ENCODE measurements at places on chromosomes 2 and 18.

DNA sequence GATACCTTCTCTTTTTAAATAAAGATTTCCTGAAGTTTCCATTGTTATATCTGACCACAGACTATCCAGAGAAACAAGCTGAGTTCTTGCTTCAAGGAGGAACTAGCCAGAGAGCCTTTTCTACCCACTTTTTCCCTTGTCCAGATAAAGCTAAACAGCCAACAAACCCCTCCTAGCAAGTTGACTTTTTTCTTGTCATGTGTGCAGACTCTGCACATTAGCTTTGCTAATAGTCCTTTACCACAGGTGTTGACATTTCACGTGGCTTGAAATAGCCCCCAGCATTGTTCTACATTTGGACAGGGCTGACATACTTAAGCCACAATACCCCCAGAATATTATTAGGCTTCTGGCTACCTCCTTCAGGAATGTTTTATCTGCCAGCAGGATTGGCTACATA is 40.7 kb downstream of the PCBP1 start:
- DNase-seq, result no peak

DNA sequence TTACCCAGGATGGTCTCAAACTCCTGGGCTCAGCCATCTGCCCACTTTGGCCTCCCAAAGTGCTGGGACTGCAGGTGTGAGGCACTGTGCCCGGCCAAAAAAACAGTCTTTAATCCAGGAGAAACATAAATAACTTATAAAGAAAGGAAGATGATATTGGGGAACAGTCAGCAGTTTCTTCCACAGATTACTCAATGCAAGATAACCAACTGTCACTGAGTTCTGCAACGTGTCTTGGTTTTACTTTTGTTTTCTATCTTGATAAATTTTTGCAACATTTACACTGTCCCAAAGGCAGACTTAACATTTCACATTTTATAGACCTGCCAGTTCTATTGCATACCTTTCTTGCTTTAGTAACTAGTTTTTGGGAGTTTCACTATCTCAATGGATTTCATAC is 71.1 kb downstream of the ANKRD44 start:
- no peak for DNase-seq

GRCh38 chr2:194304191-194304590 is 1352.8 kb upstream of the SLC39A10 start:
- no peak for DNase-seq

DNA sequence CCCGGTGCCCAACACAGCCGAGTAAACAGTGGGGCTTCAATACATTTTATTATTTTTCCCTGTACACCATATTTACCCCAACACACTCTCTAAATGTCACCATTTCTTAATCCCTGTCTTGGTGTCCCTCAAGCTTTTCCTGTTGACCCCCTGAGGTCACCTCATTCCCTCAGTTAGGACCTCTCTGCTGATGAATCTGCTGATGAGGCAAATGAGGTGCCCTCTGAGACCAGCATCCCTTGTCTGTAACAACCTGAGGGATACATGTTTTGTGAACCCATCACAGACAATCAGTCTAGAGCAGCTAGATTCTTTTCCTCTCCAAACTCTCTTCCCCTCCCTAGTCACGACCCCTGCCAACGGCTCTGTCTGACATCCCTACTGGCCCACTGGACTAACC is 127.6 kb downstream of the FSHR start:
- DNase-seq, result no peak

GRCh38 chr2:64610316-64610855 is 43.3 kb downstream of the SERTAD2 start:
- no peak for DNase-seq

GRCh38 chr2:25309402-25309801 is 32.3 kb downstream of the DNMT3A start:
- DNase-seq, result peak; percentile 24

GRCh38 chr18:5620289-5620688 is 76.5 kb upstream of the EPB41L3 start:
- DNase-seq, result no peak

- DNase-seq, result no peak
Measured at GRCh38 chr18:74624466-74624865, 26.8 kb downstream of the ZNF407 start.

GRCh38 chr18:48099481-48100164 is 169.2 kb upstream of the SMAD2 start:
- no peak for DNase-seq

DNA sequence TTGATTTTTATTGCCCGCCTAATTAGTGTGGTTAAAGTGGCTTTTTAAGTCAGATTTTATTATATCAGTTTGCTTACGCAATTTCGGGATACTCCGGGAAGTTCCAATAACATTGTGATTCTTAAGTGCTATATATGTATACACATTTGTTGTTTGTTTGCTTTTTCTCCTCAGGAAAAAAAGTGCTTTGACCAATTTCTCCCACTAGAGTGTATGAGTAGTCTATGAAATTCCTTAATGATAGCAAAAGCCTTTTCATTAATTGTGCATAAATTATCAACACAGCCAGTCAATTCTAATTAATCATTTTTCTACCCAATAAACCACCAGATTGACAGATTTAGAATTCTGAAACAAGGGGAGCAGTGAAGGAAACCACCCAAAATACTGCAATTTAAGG is 172.2 kb downstream of the DPP10 start:
- DNase-seq, result no peak

- no peak for DNase-seq
Measured at GRCh38 chr18:45652303-45653080, 37.2 kb downstream of the SLC14A2 start.

- no peak for DNase-seq
Measured at GRCh38 chr2:161199912-161200701, 39.9 kb downstream of the TANK start.

- DNase-seq, result no peak
Measured at GRCh38 chr2:229081411-229081810, 189.7 kb downstream of the PID1 start.

GRCh38 chr18:54129448-54130067 is 94.9 kb downstream of the MBD2 start:
- DNase-seq, result no peak

DNA sequence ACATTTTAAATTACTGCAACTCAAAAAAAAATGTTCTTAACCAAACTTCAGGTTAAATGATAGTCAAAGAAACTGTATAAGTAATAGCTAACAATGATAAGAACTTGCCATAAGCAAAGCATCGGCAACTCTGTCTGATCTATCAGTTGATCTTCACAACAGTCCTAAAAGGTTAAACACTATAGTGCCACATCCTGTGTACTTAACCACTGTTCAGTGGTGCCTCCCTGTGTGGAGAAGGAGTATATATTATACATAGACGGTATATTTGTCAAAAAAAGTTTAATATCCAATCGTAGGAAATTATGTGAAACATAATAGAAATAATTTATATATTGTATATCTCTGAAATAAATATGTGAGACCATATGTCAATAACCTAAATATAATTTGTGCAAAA is 13.0 kb downstream of the DTNA start:
- no peak for DNase-seq

- no peak for DNase-seq
Measured at GRCh38 chr2:135074216-135074615, 22.1 kb downstream of the RAB3GAP1 start.

- no peak for DNase-seq
Measured at GRCh38 chr18:40607542-40608148, 1347.4 kb upstream of the PIK3C3 start.

DNA sequence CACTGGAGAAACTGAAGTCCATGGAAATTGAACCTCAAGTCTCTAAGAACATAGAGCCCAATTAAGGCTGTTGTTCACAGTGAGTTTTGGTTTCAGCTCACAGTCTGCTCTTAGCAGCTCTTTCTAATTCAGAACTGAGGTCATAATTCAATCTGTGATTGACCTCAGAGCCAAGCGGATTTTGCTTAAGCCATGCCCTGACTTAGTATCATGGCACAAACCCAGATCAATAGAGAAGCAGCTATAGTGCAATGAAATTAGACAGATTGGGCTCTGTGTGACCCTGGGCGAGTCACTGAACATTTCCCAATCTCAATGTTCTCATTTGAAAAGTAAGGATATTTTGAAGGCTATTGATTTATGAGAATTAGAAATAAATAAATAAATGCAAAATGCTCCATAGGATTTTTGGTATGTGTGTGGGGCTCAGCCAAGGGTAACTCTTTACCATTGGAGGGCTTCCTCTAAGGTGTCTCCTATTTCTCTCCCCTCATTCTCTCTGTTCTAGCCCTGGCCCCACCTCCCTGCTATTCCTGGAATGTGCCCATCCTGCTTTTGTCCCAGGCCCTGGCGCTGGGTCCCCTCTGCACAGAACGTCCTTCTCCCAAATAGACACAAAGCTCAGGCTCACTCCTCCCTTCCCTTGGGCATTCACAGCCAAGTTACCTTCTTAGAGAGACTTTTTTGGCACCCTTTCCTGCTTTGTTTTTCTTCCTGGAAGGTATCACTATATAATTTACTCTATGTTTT is 239.6 kb downstream of the LPIN1 start:
- DNase-seq, result no peak

- DNase-seq, result no peak
Measured at GRCh38 chr18:55401638-55402191, 186.3 kb downstream of the TCF4 start.

DNA sequence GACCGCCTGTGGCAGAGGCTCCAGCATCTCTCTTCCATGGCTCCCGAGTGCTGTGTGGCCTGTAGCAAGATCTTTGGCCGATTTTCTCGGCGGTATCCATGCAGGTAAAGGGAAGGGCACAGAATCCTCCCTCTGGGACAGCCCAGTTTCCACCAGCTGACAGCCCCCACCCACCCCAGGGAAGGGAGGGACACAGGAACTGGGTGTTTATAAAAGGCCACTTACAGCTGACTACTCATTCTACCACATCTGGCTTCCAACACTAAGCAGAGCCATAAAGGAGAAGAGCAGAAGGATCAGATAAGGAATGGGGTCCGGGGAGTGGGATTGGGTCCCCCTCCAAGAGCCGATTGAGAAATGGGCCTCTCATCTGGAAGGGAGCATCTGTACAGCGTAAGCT is 20.2 kb downstream of the RUFY4 start:
- no peak for DNase-seq

DNA sequence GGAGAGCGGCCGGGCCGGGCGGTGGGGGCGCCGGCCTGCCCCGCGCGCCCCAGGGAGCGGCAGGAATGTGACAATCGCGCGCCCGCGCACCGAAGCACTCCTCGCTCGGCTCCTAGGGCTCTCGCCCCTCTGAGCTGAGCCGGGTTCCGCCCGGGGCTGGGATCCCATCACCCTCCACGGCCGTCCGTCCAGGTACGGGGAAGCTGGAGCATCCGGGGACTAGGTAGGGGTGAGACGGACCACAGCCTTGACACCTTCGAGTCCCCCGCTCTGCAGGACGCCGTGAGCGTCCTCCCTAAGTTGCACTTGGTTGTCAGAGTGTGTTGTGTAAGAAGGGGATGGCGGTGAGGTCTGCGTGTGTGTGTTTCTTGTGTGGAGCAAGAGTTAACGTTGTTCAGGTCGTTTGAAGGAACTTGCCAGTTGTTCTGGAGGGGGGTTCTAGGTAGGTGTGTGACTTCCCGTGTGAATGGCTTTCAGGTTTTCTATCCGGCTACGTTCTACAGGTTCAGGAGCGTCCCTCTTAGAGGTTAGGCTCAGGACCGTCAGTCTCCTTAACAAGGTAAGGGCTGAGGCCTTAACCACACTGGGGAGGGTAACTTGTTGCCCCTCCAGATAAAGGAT is 393 bp downstream of the IL1R1 start:
- no peak for DNase-seq

GRCh38 chr2:210224941-210225672 is at the start of gene ACADL:
ACADL (minus strand) TSS chr2:210225447; CDS start chr2:210225263, 184 bp downstream.
- DNase-seq, result peak; percentile 32

- DNase-seq, result no peak
Measured at GRCh38 chr2:173983391-173983871, 18.3 kb upstream of the SP3 start.

DNA sequence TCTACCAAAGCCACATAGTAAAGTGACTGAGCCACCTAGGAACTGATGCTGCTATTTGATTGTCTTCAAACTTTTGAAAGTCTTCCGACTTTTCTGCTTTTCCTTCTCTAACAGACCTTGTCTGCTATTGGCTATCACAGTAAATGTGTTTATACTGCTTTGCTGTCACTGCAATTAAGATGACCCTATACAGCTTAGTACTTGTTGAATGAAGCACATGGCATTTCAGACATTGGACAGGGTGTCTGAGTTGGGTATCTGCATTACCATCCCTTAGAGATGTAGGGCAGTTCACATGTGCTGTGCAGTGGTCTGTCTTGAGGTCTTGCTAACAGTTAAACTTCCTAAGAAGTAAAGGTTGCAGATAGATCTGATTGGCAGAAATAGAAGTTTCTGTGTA is 3.6 kb downstream of the WDR43 start:
- no peak for DNase-seq

DNA sequence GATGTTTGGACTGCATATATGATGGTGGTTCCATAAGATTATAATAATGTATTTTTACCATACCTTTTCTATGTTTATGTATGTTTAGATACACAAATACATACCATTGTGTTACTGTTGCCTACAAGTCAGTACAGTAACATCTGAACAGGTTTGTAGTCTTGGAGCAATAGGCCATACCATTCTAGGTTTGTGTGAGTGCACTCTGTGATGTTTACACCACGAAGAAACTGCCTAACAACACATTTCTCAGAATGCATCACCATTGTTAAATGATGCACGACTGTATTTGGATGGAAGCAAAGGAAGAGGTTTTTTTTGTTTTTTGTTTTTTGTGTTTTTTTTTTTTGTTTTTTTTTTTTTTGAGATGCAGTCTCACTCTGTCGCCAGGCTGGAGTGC is 9.5 kb downstream of the DUSP19 start:
- DNase-seq, result no peak

DNA sequence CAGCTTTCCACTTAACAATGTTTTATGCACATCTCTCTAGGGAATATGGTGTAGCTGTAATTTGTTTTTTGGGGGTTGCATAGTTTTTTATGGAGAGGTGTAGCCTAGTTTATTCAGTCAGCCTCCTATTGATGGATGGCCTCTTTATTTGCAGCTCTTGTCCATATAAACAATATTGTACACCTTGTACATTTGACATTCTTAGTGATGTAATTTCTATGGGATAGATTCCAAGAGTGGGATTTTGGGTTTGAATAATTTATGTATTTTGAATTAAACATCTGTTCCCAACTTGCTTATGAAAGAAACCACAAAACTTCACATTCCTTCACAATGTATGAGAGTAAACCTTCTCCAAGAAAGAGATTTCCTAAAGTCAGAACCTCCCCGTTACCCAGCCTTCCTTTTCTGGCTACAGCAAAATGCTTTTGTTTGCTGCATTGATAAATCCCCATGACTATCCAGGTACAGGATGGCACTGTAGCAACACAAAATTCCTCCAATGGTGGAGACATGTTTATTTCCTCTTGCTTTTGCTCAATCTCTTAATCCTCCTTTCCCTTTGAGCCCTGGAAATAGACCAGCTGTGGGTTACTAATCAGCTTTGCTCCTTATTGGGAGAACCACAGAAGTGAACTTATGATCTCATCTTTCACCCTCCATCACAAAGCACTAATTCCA is 58.4 kb upstream of the GALR1 start:
- DNase-seq, result no peak

GRCh38 chr2:167818521-167818920 is 428.9 kb downstream of the STK39 start:
- no peak for DNase-seq

Data from NCI-H510A (cell line).